GM12892 (cell line): ENCODE measurements at places on chromosomes 13 and 19.

- no peak for DNase-seq
Measured at GRCh38 chr13:32581177-32581786, 5.0 kb upstream of the PDS5B start.

- DNase-seq = no peak
Measured at GRCh38 chr13:75055296-75055695, 426.7 kb downstream of the TBC1D4 start.

- no peak for DNase-seq
Measured at GRCh38 chr13:45728759-45729158, 26.6 kb downstream of the CBY2 start.

DNA sequence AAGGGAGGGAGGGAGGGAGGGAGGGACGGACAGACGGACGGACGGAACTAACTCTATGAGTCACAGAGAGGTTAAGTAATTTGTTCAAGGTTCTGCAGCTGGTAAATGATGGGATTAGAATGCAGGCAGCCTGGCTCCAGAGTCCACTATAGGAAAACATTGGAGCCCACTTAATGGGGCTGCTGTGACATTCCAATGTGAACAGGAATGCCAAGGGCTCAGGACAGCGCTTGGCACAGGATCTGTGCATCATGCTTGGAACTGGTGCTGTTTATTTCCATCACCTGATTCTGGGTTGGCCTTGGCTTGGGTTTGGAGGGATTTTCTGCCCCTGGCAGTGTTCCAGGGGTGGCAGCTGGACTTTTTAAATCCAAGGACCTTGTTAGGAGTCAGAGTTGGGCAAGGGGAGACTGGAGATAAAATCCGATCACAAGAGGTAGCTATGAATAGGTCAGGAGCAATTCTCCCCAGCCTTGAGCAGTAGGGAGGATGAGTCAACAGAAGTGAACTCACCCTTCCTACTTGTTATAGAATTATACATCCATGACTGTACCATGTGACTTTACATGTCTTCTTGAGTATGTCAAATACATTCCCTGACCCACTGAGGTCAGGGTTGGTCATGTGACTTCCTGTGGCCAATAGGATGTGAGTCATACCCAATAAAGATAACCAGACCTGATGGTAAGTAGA lies 7.8 kb upstream of the HIF3A start:
- DNase-seq = no peak

DNA sequence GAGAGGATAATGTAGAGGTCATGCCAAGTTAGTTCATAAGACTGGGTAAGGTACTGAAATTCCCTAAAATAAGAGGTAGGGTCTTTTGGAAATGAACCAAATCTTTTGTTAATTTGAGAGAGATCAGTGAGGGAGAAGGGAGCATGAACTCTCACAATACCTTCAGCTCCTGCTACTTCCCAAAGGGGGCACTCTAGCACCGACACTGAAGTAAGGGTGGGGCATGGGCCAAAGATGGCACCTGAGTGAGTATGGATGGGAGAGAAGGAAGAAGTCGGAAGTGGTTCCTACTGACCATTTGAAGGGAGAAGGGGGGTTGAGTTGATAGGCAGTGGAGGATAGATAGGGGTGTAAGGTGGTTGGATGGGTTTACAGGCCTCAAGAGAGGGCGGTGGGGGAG lies 86.6 kb downstream of the ZNF737 start:
- DNase-seq = no peak

DNA sequence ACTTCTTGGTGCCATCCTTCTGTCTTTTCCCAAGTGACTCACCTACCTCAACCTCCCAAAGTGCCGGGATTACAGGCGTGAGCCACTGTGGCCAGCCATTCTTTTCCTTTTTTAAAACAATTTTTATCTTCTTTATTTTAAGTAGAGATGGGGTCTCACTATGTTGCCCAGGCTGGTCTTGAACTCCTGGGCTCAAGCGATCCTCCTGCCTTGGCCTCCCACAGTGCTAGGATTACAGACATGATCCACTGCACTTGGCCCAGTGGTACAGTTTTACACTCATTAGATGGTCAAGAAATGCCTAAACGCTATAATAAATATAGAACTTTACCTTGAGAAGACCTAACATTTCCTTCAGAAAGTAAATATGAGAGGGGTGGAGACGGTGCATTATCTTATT lies 24.5 kb downstream of the GP6 start:
- DNase-seq = no peak

DNA sequence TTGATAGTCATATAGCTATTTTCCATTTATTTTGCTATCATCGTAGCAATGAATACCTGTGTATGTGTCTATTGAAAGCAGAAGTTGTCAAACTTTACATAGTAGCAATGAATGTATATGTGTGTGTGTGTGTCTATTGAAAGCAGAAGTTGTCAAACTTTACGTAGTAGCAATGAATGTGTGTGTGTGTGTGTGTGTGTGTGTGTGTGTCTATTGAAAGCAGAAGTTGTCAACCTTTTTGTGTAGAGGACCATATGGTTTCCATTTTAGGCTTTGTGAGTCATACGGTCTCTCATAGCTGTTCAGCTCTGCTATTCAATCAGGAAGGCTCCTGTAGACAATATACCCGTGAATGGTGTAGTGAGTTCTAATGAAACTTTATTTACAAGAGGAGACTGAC lies 20.8 kb downstream of the NLRP4 start:
- DNase-seq = no peak

DNA sequence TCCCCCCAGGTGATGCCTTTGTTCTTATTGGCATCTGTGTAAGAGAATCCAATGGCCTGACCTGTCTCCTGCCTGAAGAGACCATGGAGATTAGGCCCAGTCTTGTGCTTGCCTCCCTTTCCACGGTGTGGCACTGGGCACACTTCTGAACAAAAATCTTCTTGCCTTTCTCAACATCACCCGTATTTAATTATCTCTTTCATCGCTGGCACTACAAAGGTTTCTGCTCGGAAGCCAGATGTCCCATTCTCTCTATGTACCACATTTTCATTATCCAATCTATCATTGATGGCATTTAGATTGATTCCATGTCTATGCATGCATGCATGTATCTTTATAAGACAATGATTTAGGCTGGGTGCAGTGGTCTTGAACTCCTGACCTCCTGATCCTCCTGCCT lies 74.3 kb downstream of the SLC25A15 start:
- DNase-seq = no peak

DNA sequence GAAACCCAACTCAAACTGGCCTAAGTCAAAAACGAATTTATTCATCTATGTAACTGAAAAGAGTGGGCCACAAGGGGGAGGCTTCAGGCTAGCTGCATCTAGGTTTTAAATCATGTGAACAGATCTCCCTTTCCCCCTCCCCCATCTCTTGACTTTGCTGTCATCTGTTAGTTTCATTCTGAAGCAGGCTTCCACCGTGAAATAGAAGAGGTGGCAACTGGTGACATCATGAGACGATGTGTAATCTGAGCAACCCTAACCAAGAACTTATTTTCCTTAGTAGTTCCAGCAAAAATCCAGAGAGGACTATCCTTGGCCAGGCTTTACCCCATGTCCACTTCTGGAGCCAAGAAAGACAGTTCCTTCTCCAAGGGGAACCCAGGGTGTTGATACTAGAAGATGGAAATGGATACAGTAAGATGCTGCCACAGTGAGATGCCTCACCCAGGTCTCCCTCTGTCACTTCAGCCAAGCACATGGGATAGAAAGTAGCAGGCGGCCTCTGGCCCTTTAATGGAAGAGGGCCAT lies 9.4 kb downstream of the SAMD4B start:
- DNase-seq = peak; percentile 75

- DNase-seq = no peak
Measured at GRCh38 chr13:32824675-32825074, 191.5 kb upstream of the KL start.
